ENCODE measurements at places on chromosomes 3 and 15.

GRCh38 chr15:80932989-80933388 lies 56.6 kb downstream of the MESD start:
- no peak for DNase-seq

GRCh38 chr3:184642631-184643285 lies 69.1 kb downstream of the MAGEF1 start:
- no peak for DNase-seq

DNA sequence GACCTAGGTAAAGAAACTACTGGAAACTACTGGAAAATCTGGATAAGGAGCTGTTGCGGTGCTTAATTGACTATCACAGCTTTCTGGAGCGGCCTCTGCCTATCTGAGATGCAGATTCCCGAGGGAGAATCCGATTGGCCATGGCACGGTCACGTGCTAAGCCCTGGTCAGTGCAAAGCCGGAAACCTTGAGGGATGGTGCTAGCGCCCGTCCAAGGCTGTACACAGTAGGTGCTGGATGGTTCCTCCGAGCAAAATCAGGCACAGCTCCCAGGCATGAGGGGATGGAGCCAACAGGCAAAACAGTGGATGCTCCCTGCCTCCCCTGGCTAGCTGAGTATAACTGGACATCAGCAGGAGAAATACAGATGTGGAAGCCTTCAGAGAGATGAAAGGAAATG lies 238.7 kb upstream of the HES1 start:
- no peak for DNase-seq

GRCh38 chr15:84887938-84888337 lies 3.5 kb downstream of the SLC28A1 start:
- no peak for DNase-seq

- DNase-seq, result no peak
Observed at GRCh38 chr3:51938780-51939425, 2.8 kb downstream of the RRP9 start.

GRCh38 chr3:18075799-18076198 lies 333.4 kb upstream of the TBC1D5 start:
- DNase-seq, result no peak

DNA sequence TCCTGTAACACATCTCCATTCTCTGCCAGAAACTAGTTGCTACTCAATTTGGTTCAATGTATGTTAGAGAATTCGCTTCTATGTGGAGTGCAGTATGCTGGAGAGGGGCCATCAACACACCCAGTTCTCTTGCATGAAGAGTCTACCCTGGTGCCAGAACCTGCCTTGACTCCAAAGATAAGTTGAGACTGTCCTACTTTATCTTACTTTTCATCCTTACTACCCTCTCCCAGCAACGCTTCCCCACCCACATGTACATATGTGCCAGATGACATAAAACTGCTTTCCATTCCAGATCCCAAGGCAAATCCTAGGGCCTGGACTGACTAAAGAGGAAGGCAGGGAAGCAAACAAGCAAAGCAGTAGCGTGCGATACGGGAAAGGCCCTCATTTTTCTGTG lies 442.6 kb upstream of the THRB start:
- no peak for DNase-seq

DNA sequence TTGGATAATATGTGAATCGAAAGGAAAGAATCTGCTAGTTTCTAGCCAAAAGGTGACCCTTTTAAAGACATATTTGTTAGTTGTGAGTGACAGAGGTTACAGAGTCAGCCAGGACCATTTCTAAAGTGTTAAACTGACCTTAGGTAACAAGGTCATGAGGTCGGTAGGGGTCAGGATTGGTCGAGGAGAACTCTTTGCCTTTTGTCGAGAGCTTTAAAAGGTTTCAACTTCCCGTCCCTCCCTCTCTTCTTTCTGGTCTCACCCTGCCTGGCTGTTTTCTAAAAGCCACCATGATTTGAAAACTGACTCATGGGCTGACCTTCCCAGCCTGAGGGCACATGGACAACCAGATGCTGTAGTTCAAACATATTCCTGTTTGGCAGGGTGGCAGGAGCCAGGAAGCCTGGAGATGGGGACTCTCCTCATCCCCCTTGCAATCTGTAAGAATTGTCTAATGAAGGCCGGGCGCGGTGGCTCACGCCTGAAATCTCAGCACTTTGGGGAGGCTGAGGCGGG lies 25.8 kb upstream of the PRTG start:
- DNase-seq, result no peak

DNA sequence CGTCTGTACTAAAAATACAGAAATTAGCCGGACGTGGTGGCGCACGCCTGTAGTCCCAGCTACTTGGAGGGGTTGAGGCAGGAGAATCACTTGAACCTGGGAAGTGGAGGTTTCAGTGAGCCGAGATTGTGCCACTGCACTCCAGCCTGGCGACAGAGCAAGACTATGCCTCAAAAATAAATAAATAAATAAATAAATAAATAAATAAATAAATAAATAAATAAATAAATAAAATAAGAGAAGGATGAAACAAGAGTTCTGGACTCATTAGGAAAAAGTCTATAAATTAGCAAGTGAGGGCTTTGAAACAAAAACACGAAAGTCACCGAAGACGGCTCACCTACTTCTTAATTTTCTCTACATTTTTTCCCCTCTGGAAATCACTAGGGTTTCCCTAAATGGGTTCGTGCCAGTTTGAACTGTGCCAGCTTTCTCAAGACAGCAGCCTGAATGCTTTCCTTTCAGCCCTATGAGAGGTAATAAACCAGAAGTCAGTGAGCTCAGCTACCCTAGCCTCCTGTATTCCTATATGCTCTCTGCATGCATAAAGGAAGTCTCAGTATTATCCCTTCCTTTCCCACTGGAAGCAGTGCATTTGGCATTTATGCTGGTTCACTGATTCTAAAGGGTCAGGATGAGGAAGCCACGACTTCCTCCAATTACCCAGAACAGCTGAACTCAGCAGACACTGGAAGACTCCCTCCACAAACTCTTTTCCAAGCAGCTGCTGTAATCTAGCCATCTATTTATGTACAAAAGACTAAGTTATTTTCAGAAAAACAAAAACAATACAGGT lies 266.9 kb downstream of the ZBBX start:
- no peak for DNase-seq

GRCh38 chr3:155391104-155391503 lies 97.6 kb upstream of the STRIT1 start:
- no peak for DNase-seq

- peak; percentile 55 for DNase-seq
Observed at GRCh38 chr3:72960812-72961518, 35.6 kb upstream of the PPP4R2 start.

DNA sequence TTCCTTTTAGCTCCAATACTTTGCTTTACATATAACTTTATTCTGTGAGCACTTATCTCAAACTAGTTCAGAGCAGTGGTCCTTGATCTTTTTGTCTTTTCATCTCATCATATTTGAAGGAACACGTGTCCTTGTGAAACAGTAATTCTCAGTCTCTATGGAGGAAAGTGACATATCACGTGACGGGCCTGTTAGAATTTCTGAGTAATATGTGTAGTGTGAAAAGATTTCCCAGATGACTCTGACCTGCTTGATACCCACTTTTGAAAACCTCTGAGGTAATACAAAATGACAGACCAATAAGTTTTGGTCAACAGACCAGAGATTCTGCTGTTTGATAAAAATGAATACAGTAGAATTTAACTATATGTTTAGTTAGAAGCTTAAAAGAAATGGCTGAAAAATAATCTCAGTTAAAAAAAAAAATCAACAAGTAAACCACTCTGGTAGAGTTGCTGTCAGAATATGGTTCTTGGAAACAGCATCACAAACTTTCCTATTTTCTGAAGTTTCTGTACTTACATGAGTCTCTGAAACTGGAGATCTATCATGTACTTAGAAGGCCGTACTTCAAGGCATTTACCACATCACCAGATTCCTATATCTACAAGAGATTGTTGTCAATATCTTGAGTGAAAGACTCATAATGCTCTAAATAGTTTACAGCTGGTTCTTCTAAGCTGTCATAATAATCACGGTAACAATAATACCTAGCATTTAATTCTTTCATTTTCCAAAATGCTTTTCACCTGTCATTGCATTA lies 590.2 kb upstream of the TBL1XR1 start:
- DNase-seq, result no peak

DNA sequence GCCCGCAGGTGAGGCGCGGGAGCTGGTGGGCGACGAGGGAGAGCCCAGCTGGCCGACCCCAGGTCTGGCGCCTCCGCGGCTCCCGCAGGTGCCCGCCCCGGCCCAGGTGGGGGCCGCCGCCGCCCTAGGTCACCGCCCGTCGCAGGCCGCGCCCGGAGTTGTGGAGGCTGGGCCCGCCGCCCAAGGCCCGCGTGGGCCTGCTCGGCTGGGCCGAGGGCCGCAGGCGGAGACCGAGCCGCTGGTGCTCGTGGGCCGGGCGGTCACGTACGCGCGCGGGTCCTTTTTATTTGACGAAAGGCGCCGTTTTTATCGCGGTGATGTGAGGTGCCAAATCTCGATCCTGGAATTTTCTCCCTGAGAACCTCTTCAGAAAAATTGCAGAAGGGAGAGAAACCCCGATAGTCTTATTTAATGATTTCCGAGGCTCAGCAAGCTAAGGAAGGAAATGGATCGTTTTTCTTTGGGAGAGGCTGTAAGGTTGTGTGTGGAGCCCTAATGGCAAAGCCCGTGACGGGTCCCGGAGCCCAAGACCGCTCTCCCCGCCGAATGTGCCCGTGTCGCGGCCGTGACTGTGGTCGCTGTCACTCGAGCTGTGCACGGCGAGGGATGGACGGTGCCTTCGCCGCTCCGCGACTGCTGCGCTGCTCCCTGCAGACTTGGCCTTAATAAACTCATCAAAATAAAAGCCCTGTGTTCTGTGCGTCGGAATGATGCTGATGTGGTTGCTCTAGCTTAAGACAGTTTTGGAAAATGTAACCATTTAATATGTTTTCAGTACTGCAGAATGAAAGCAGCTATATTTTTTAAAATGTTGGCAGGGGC lies 612 bp downstream of the APPL1 start:
- peak; percentile 75 for DNase-seq

DNA sequence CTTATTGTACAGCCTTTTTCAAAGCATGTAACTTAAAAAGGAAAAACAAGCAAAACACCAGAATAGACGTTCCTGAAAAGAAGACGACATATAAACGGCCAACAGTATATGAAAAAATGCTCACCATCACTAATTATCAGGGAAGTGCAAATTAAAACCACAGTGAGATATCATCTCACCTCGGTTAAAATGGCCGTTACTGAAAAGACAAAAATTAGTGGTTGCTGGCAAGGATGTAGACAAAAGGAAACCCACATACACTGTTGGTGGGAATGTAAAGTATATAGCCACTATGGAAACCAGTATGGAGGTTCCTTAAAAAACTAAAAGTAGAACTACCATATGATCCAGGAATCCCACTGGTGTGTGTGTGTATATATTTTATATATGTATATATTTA lies 64.5 kb upstream of the MLF1 start:
- no peak for DNase-seq

DNA sequence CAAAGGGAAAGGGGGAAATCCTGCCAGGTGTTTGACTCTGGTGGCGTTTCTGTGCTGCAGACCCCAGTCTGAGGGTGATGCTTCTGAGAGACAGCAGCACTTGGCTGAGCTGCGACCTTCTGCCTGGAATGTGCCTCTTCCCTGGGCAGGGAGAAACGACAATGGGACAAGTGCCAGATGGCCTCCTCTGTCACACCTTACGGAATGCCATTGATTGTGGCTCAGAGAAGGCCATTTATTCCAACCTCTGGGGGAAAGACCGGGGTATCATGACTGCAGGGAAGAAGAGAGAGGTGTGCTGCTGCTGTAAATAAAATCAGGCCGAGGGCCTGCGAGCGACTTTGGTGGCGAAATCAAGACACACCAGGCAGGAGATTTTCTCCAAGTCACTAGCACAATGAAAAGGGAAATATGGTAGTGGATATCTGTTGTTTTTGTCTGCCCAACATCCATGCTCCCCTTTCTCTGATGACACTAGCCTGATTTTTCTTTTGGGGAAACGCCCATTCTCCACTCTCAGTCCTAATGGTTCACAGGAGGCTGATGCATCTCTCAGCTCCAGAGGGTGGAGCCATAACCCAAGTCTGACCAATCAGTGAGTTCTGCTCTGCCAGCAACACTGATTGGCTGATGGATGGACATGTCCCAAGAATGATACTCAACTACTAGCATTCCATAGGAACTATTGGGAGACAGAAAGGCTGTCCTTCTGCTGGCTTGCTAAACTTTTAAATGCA lies 336.1 kb downstream of the FOXP1 start:
- DNase-seq, result no peak

GRCh38 chr15:76904461-76905012 lies 603 bp downstream of the SCAPER start:
- no peak for DNase-seq

DNA sequence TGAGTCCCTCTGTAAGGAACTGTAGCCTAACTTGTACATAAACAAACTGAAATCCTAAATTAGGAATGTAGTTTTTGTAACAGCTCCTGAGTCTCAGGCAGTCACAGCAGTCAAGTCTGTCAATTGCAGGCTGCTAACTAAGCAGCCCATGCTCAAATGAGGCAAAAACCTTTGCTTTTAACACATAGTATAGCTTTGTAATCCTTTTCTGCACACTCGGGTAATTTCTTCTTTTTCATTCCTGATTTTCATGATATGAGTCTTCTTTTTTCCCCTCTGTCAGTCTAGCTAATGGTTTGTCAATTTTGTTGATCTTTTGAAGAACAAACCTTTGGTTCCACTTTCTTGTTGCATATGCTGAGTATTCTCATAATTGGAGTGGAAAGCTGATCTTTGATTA lies 84.9 kb upstream of the LRRFIP2 start:
- DNase-seq, result no peak

GRCh38 chr15:53320816-53321215 lies 438.6 kb downstream of the WDR72 start:
- DNase-seq, result no peak

DNA sequence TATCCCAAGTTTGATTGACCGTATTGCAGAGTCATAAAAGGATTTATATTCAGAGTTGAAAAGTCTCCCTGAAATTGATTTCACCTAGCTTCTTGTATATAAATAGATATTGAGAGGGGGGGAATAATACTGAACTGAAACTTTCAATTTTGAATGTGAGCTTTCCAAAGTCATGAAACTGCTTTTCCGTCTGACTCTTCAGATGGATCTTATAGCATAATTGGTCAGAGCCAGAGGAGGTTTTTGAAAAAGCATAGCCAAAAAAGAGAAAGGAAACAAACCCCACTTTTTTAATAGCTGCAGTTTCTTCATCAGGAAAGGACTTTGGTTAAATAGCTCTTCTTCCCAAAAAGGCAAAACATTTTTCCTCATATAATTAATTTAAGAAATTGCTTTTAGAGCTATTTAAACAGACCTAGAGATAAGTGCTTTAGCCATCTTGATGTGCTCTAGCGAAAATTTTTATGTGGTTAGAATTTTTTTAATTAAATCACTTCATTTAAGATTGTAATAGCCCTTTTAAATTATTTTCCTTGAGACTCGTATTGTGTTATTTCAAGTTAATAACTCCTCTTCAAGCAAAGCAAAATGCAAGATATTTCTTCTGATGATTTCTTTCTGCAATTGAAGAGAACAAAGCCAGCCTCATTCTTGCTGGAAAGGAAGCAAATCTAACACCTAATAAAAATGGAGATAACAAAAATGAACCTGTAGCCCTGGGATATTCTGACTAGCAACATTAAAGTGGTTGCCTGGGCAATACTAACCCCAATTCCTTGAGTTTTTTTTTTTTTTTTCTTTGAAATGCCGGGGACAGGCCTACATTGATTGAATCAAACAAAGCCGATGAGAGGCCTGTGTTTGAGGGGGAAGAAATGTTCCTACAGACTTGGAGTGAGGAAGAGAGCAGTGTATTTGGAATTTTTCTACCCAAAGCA lies 173.6 kb downstream of the PTPRG start:
- no peak for DNase-seq

- DNase-seq, result no peak
Observed at GRCh38 chr3:51988286-51989146, 5.2 kb downstream of the ACY1 start.

All from Peyer's patch (tissue), 4 donors.